Left renal pelvis (tissue), 4 donors: ENCODE measurements at places on chromosomes 2 and 18. TPM values are rescaled to one million over a fixed set of nuclear protein-coding genes. Genes with fewer than 3 reads are reported as not detected.

SRD5A2 gene
- 0.11 TPM for polyA plus RNA-seq

DSG4 gene
- polyA plus RNA-seq, result 0.04 TPM

FSHR gene
- polyA plus RNA-seq, result not detected

COL5A2 gene
- 157 TPM for polyA plus RNA-seq

TDRD15 gene
- polyA plus RNA-seq, result not detected

TPO gene
- polyA plus RNA-seq, result 0.17 TPM

C18orf54 gene
- polyA plus RNA-seq, result 13.7 TPM

SMAD7 gene
- 62.6 TPM for polyA plus RNA-seq

LAMA3 gene
- polyA plus RNA-seq, result 3.1 TPM

MYO5B gene
- 30.2 TPM for polyA plus RNA-seq

MAP2 gene
- polyA plus RNA-seq, result 21.9 TPM

DNAJC5G gene
- polyA plus RNA-seq, result 0.18 TPM

ANKRD30BL gene
- 0.57 TPM for polyA plus RNA-seq

HOXD12 gene
- 0.63 TPM for polyA plus RNA-seq

DNA sequence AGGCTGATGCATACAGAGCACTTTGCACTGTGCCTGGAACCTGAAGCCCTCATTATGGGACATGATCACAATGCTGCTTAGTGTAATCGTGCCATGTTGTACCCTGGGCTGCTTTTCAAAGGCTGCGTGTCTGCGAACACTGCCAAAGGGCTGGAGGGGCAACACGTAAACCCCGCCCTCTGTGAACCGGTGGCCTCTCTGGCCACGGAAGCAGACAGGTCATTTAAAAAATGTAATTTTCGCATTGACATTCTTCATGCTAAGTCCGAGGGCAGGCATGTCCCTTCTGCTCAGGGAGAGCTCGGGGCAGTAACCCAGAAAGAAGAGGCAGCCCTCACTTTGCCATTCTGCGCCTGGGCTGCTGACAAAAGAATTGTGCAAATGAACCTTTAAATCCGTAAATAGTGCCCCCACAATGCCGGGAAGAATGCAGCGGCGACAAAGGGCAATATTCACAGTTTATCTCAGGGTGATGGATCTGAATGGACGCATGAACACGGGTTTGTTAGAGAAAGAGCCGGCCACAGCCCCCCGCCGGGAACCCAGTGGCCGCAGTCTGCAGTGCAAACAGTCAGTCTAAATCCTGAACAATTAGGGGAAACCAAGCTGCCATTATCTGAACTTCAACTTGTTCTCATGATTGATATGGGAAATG lies 226.1 kb downstream of the MYCN start:
- DNase-seq, result no peak

DNA sequence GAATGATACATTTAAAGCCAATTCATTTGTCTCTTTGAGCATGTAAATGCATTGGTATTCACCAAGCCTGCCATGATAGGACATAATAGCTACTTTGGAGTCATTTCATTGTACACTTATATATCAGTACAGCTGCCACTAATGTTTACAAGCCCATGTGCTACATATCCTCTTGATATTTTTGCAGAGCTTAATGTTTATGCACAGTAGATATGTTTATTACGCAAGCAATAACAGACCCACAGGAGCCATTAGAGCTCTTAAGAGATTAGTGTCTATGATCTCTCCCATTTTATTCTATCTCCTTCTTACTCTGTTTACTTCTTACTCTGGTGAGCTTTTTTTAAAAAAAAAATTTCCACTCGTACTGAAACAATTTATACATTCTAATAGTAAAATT lies 1132.1 kb upstream of the ZEB2 start:
- DNase-seq, result no peak

DNA sequence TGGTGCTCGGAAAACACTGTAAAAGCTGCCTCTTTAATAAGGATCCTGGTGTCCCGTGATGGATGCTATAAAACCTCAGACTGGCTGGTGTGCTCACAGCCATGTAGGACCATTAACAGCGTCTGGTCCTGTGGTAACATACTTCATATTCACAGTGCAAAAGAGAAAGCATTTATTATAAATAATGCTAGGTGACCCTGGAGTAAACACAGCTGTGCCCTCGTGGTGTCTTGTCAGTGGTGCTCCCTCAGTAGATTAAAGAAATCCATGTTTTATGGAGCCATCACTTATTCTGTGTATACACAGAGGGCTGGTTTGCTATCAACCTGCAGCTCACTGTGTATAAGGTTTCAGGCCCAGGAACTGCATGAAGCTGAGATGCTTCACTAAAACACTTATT lies 106.9 kb downstream of the CDK15 start:
- no peak for DNase-seq

- no peak for DNase-seq
These were observed 12.6 kb upstream of the SLC9A4 start for GRCh38 chr2:102460467-102460866.

GRCh38 chr2:39968037-39968436 lies 189.0 kb upstream of the THUMPD2 start:
- no peak for DNase-seq

DNA sequence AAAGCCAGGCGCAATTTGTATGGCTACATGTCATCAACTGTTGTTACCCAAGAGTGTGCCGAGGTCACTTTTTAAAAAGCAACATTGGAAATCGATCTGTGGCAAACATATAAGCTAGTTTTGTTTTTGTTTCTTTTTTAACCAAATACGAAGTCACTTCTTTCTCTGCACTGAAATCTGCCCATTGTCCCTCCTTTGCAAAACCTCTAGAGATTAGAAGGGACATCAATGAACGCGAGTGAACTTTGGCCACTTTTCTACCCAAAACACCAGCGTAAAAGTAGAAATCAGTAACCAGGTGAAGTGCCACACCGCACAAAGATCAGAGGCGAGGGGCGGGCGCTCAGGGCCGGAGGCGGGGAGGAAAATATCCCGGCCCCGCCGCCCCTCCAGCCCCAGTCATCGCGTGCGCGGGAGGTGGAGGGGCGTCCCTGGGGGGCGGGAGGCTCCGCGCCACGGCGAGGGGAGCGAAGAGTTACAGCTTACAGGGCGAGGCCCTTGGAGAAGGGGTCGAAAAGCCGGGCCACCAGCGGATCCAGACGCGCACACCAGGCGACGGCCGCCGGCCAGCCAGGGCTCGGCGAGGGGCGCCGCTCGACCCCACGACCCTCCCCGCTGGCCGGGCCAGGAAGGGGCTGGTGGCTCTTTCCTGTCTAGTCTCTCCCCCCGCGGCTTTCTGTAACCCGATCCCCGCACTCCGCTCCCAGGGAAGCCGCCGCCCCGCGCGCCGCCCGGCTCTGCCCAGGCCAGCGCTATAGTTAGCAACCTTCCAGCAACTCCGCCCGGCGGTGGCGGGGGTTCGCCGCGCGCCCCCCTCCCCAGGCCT lies 993 bp downstream of the RBMS1 start:
- DNase-seq, result peak; percentile 65

GRCh38 chr18:49697757-49698524 lies 115.4 kb downstream of the ACAA2 start:
- no peak for DNase-seq

- no peak for DNase-seq
These were observed 127.6 kb downstream of the TDRD15 start for GRCh38 chr2:21251216-21251980.

GRCh38 chr18:44136326-44136725 lies 544.4 kb upstream of the SETBP1 start:
- DNase-seq, result no peak

GRCh38 chr2:173235947-173236803 lies 118.5 kb upstream of the CDCA7 start:
- DNase-seq, result no peak

DNA sequence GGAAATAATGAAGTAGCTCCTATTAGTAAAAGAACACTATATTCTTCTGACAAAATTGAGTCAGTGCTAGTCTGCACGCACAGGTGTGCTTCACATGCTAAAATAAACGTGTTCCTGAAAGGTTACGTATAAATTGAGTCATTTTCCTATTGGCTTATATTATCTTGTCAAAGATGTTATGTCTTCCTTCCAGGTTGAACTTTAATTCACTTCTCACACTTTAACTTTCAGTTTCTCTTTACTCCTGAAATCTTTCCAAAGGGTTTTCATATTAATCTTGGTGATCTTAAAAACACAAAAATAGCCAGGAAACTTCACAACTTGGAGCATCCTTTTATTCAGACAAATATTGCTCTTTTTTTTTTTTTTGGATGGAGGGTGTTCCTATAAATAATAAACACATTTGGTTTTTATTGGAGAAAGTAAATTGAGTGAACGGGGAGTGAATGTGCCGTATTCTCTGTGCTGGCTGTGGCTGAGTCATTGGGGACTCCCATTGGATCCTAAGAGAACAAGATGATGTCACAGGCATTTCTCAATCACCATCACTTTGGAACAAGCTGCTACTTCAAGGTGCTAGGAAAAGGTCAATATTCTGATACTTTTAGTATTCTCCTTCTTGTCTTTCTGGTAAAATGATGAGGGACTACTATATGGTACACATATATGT lies 150.2 kb upstream of the SPATS2L start:
- DNase-seq, result no peak

DNA sequence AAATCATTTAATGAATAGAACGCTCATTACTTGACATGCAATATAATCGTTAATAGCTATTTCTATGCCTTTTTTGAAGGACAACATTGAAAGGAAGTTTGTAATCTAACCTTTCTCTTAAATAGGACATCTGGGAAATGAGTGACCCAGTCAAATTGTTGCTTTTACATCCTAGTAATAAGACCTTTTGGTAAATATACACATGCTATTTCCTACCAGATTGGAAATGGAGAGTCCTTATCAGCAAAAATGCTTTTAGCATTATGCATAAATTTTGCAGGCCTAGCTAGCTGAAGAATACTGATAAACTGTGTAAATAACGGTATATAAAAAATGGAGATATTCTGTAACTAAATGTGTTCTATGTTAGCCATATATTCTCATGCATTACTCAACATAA lies 567.3 kb upstream of the DSEL start:
- DNase-seq, result no peak

- peak; percentile 57 for DNase-seq
These were observed 77.5 kb downstream of the GFPT1 start for GRCh38 chr2:69309351-69310110.

GRCh38 chr2:151616760-151617339 lies 117.4 kb downstream of the NEB start:
- no peak for DNase-seq

- peak; percentile 1 for DNase-seq
These were observed 268.4 kb upstream of the CDH19 start for GRCh38 chr18:66872277-66872676.

GRCh38 chr2:129189617-129190319 lies 789.7 kb upstream of the RAB6C start:
- no peak for DNase-seq

DNA sequence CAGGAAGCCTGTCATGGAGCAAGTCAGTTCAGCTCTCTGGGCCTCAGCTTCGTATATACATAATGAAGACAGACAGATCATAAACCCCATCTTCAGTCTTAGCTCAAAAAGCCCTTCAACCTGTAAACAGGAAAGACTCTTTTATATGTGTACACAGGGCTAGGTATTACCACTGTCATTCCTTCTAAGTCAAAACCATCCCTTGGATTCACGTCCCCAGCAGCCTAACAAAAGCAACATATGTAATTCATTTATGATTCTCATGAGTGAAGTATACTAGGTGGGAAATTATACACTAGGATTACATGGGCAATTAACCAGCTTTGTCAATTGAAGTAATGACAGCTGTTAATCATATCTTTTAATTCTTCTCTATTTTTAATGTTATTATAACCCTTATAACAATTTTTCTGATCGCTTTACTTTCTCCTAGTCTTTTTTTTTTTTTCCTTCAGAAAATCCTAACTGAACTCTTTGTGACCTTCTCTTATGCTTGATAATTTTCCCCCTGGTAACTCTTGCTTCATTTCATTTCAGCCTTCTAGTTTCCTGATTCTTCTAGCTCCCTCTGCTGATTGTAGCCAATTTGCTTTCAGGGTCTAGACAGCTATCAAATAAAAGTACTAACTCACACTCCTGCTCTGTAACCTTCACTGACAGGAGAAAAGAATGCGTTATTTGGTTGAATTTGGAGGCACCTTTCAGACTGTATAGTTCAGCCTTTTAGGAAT lies 99.7 kb downstream of the RBM43 start:
- DNase-seq, result no peak

- DNase-seq, result no peak
These were observed 43.4 kb downstream of the MYL12B start for GRCh38 chr18:3305354-3305762.

DNA sequence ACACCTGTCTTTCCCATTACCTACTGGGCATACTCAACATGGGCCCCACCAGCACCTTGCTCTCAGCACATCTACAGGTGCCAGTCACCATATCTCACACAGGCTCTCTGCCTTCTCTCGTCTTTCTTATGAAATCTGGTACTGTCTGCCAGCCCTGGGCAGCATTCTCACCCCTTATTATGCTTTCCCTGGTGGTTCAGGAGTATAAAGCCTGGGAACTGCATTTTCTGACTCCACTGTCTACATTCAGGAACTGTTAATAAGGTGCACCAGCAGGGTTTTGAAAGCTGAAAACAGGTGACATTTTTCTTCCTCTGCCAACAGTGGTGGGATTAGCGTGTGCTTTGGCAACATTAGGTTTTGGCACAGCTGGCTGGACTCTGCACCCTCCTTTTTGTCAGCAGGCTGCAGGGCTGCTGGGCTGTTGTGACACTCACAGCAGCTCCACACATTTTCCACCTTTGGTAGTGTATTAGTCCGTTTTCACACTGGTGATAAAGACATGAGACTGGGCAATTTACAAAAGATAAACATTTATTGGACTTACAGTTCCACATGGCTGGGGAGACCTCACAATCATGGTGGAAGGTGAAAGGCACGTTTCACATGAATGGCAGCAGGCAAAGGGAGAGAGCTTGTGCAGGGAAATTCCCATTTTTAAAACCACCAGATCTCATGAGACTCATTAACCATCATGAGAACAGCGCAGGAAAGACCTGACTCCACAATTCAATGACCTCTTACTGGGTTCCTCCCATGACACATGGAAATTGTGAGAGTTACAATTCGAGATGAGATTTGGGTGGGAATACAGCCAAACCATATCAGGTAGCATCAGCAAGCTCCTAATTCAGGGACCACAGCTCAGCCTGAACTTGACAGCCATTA lies 343.1 kb upstream of the LYPD1 start:
- DNase-seq, result no peak

DNA sequence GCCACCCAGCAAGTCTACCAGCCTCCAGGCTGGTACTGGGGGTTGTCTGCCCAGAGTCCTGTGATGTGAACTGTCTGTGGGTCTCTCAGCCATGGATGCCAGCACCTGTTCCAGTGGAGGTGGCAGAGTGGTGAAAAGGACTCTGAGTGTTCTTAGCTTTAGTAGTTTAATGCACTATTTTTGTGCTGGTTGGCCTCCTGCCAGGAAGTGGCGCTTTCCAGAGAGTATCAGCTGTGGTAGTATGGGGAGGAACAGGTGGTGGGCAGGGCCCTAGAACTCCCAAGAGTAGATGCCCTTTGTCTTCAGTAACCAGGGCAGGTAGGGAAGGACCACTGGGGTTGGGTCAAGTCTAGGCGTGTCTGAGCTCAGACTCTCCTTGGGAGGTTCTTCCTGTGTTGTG lies 356.7 kb downstream of the STK39 start:
- DNase-seq, result no peak

GRCh38 chr18:54647176-54647575 lies 56.1 kb downstream of the DYNAP start:
- peak; percentile 6 for DNase-seq

- no peak for DNase-seq
These were observed 72.8 kb upstream of the ZEB2 start for GRCh38 chr2:144592500-144593256.

GRCh38 chr18:49690312-49690711 lies 123.0 kb downstream of the ACAA2 start:
- DNase-seq, result no peak

- no peak for DNase-seq
These were observed 693.3 kb downstream of the LRP1B start for GRCh38 chr2:141437521-141437920.

- no peak for DNase-seq
These were observed 472.5 kb upstream of the ZNF804A start for GRCh38 chr2:184125867-184126266.
